ENCODE measurements at places on chromosomes 7 and 10.

DNA sequence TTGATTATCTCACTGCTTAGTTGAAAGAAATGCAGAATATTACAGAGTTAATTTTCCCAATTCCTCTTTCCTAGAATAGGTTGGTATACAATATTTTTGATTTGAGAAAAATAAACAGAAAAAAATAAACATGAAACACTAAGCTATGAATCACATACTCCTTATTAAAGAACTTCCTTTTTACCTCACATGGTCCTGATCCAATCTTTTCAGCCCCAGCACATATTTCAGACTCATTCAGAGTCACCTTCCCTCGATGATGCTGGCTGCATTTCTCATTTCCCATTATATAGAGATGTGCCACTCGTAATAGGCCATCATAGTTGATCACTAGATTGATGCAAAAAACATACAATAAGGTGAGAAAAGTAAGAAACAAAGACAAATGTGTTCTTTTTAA is 64.6 kb downstream of the HGF start:
- no peak for DNase-seq

GRCh38 chr10:11560076-11560709 is 51.3 kb downstream of the USP6NL start:
- no peak for DNase-seq

DNA sequence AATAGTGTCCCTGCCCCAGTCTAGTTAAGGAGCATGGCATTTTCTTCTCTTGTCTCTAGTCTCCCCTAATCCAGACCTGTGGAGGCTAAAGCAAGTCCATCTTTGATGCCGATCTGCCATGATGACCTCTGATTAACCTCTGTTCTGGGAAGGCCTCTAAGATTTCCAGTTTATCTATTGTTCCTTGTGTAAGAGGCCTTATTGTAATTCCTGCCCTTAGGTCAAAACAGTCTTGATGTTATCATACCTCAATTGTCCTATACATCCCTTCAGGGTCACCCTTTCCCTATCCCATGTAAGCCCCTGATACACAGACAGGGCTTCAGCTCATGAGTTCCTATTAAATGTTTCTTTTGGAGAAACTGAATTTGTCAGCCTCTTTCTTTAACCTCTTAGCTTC is 4.9 kb upstream of the ZMIZ2 start:
- no peak for DNase-seq

DNA sequence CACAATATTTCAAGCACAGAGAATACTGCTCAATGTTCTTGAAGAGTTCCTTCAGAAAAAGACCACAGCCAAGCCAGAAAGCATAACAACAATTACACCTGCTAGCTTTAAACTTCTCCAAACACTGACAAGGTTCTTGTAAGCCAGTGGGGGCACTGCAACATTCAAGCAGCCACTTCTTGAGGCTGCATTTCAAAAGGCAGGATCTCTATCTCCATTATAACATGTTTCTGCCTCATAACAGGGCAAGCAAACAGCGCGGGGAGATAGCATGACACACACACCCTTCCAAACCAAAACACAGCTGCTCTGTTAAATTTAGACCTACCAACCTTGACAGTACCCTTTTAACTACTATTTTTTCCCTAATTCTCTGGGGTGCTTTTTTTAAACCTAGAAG is 30.8 kb downstream of the CHCHD3 start:
- DNase-seq, result no peak

- DNase-seq, result no peak
Measured at GRCh38 chr10:132264966-132265889, 42.5 kb downstream of the STK32C start.

DNA sequence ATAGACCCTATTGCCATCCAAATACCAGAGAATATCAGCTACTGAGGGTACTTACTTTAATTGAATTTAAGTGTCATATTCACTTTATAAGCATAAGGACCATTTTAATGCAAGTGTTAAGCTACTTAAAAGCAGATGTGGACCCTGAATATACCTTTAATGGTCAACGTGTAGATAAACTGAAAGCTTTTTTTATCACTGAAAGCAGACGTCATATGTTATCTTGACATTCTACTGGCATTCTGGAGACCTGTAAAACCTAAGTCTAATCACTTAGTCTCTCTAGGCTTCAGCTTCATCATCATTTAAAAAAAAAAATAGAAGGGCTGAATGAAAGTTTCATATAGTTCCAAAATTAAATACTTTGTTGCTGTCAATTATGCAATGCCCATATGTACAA is 116.5 kb downstream of the ELAPOR2 start:
- no peak for DNase-seq

DNA sequence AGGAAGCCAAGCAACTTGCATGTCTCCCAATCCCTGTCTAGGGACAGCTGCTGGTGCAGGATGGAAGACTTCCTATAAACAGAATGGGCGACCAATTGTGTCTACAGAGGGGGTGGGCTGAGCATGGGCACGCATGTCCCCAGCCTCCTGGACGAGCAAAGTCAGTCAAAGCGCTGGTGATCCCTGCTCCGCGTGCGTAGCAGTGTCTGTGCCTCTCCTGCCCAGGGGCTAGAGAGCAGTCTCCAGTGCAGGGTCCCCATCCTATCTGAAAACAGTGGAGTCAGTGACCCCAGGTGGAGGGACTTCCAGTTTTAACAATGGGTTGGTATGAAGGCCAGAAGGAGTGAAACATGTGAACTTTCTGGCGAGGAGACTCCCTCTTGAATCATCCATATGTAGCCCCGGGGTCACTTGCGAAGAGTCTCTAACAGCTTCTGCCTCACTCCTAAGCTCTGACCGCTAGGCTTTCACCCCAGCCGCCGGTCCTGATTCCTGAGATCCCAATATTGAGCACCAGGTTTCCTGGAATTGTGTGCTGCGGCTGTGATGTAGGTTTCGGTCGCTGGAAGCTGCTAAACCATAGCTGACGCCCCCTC is 714 bp upstream of the CASP2 start:
- DNase-seq, result no peak

DNA sequence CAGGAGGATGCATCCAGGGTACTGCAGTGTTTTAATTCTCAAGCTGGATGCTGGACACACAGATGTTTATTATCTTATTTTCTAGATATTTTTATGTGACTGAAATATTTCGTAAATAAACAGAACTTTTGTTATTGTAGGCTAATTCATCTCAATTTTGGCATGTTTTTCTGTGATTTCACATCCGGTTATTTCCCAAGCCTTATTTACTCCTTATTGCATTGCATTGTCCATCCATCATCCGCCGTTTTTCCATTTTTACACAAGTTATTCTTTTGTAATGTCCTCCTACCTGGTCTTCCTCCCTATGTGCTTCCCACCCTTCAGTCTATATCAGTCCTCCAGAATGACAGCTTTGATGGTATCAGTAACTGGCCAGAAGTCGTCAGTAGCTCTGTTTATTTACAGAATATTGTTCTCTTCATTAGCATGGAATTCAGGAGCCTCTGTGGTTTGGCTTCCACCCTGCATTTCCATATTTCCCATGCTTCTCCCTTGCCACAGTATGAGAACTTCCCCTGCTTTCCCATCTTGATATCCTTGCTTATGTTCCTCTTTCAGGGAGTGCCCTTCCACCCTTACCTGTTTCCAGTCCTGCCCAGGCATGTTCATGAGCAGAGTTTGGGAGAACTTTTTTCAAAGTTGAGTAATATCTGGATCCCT is 16.1 kb downstream of the GNAI1 start:
- DNase-seq, result no peak

DNA sequence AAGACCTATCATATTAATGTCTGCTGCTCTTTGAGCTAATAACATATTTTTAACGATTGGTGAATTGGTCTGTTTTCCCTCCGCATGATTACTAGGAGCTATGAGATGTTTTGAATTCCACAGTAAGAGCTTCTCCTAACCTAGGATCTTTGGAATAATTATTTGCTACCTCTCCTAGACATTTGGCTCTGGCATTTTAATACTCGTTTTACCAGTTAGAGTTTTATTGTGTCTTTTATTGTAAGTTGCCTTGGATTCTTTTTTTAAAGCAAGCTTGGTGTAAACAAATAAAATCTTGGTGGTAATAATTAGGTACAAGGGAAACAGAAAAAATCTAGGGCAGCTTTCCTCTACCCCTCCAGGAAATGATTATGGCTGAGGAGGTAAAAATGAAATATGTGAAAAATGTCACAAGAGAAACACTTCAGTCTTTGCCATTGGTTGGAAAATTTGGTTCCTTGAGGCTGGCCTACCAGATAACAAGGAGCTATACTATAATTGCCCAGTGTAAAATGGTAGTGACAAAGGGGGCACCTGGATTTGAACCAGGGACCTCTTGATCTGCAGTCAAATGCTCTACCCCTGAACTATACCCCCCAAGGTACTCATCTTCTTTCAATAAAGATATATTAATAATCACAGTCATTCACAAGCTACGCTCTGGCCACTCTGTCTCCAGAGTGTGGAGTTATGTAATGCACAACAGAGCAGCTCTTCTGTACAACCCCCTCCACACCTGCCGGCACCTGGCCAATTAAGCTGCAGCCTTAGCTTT is 85.4 kb downstream of the ZNF777 start:
- no peak for DNase-seq

DNA sequence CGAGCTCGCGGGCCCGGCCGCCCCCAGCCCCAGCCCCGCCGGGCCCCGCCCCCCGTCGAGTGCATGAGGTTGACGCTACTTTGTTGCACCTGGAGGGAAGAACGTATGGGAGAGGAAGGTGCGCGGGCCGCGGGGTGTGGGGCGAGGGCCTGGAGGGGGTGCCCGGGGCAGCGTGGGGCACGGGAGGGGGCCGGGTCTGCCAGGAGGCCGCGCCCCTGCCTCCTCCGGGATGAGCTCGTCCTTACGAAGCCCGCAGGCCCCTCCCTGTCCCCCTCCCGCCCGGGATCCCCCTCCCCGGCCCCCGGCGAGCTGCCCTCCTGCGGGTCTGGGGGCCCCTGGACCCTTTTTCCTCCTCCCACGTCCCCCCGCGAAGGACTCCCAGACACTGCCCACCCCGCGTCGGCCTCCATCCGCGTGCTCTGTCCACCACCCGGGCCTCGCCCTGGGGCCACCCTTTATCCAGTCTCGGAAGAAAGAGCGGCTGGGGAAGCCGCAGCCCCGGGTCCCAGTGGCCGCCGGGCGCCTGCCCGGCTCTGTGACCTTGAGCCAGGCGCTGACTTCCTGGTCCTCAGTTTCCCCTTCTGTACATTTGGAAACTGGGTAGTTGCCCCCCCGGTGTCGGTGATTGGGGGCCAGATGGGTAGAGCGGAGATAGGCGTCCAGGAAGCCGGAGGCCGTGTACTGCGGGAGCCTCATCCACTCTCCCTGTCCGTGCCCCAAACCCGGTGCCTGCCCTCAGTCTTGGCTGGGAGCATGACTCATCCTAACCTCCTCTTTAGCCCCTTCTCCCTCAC is 521 bp downstream of the LIMK1 start:
- peak; percentile 57 for DNase-seq

GRCh38 chr10:117165538-117166417 is 27.7 kb upstream of the VAX1 start:
- peak; percentile 50 for DNase-seq
